ENCODE measurements at places on chromosomes 5 and 9.

GRCh38 chr9:114499941-114500696 is 5.2 kb downstream of the WHRN start:
- DNase-seq: no peak

GRCh38 chr5:150600616-150601490 is 39.6 kb upstream of the SYNPO start:
- no peak for DNase-seq

GRCh38 chr5:59685793-59686192 is 207.7 kb downstream of the PDE4D start:
- DNase-seq: no peak

DNA sequence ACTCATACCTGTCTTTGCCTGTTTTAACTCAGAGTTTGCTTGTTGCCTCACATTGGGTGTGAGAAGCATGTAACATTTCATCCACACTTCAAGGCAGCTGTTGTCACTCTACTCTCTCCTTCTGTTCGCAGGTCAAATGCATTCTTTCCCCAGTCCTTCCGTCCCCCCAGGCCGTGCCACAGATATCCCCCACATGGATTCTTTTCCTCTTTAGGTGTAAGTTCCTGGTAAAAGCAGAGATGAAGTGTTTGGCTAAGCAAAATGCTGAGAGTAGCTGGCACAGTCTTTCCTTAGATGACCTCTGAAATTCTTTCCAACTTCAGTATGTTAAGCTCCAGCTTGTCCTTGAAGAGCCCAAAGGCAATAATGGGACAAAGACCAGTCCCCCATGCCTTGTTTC is 328.2 kb downstream of the SLIT3 start:
- no peak for DNase-seq

DNA sequence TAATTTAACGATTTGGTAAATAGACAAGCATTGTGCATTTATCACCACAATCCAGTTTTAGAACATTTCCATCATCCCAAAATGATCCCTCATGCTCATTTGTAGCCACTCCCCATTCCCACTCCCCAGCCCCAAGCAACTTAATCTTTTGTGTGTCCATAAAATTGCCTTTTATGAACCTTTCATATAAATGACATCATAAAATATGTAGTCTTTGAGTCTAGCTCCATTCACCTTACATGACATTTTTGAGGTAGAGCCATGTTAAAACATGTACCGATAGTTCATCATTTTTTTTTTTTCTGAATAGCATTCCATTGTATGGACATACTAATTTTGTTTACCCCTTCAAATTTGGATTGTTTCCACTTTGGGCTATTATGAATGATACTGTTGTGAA is 70.5 kb downstream of the C9orf85 start:
- DNase-seq: no peak

Data from HS-5 (cell line).